H1 (cell line): ENCODE measurements at places on chromosomes 3 and 15. TPM values are rescaled to one million over a fixed set of nuclear protein-coding genes. Genes with fewer than 3 reads are reported as not detected.

EID1 gene
- 110 and 135 TPM in 2 replicates for total RNA-seq

PDCD6IP gene
- 136 and 155 TPM in 2 replicates for total RNA-seq

DBR1 gene
- 18.0 and 18.3 TPM in 2 replicates for total RNA-seq

ADCY5 gene
- total RNA-seq: 18.5 and 18.9 TPM in 2 replicates

DNA sequence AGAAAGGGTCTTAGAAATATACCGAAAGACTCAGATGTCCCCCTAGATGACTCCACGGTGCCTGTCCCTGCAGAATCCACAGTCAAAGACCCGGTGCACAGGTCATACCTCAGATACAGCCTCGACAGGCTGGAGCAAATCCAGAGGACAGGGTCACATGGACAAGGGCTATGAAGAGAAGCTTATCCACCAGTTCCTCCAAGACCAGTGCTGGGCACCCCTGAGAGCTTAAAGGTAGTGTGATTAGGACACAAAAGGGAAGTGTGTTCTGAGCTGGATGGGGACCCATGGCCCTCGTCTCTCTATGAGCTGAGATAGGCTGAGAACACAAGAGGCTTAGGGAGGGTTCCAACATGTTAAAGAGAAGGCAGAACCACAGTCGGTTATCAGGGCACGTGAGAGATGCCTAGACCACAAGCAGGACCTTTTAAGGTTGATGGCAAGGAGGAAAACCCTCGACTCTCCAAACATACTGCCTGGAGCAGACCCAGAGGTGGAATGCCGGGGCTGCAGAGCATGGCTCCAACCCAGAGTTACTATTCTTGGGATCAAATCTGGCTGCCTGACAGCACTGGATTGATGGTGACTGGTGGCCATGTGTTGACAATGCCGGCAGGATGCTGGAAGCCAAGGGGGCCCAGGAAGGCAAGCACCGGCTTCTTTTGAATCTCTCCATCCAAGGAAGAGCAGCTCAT lies 46.9 kb downstream of the ADCY5 start:
- no peak for DNase-seq

GRCh38 chr15:81097890-81098280 lies 36.2 kb upstream of the CFAP161 start:
- DNase-seq: no peak
